H1 (cell line): ENCODE measurements at places on chromosomes 2 and 18.
A peak's percentile ranks its signal among the peaks of the same experiment; 100 is the strongest.

GRCh38 chr18:41021089-41021488 lies 933.9 kb upstream of the PIK3C3 start:
- no peak overlapping the region for H3K4me3 ChIP-seq
- H3K4me1 ChIP-seq, result peaks cover 7% of the 10 kb centered on the region; the same call in 1 of the 2 replicates
- no peaks in the 10 kb centered on the region for H3K36me3 ChIP-seq

DNA sequence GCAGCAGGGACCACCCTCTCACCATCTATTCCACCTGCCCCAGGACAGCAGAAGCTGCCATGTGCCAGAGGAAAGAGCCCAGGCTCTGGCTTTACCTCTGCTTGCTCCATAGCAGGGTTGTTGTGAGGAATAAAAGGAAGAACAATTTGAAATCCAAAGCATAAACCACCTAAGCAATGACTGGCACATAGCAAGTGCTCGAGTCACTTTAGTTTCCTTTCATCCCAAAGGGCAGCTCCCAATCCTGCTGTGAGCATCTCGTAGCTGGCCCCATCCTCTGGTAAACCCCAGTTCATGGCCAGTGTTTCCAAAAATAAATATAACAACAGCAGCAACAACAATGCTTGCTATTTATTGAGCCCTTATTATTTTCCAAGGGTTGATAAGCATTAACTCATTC lies 923.5 kb downstream of the EPHA4 start:
- H3K27ac ChIP-seq, result no peak overlapping the region
- no peaks in the 10 kb centered on the region for H3K27me3 ChIP-seq
- H3K4me1 ChIP-seq, result no peaks in the 10 kb centered on the region
- DNase-seq, result no peak

DNA sequence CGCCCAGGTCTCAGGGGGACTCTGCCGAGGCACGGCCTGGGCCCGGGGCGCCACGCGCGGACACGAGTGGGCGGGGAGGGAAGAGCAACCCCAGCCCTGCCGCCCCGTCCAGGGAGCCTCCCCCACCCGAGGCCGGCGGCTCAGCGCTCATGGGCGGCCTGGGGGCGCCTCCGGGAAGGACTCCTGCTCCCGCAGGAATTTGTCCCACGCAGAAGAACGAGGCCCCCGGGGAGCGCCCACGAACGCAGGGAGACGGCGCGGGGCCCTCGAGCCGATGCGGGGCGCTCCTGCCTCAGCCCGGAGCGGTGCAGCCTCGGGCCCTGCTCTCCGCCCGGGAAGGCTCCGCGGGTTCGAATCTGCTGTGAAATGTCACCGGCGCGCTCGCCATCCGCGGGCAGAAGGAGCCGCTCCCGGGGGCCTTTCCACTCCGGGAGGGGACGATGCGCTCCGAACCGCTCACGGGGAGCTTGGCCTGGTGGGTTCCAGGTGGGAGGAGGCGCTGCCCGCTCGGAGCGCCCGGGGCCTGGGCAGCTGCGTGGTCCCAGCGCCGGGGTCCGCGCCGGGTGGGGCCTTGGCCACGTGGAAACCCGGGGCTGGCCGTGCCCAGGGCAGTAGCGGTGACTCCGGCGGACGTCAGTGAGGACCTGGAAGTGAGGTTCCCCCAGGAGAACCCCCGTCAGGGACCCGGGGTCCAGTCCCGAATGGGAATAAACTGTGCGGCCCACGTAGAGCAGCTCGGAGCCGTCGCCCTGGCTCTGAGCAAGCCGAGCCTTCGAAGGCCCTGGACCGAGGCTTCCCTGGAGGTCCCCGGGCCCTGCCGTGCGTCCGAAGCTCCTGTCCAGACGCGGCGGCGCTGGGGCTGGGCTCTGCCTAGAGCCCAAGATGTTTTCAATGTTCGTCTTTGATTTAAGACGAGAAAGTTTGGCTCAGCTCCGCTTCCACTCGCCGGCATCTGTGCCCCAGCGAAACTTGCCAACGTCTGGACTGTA lies 41.4 kb upstream of the CTDP1 start:
- H3K4me1 ChIP-seq, result no peaks in the 10 kb centered on the region
- H3K27ac ChIP-seq, result no peak overlapping the region
- H3K4me3 ChIP-seq, result peak overlapping the region; percentile 65
- H3K27me3 ChIP-seq, result peaks cover 22% of the 10 kb centered on the region
- peak; percentile 61 for DNase-seq
- no peaks in the 10 kb centered on the region for H3K36me3 ChIP-seq

DNA sequence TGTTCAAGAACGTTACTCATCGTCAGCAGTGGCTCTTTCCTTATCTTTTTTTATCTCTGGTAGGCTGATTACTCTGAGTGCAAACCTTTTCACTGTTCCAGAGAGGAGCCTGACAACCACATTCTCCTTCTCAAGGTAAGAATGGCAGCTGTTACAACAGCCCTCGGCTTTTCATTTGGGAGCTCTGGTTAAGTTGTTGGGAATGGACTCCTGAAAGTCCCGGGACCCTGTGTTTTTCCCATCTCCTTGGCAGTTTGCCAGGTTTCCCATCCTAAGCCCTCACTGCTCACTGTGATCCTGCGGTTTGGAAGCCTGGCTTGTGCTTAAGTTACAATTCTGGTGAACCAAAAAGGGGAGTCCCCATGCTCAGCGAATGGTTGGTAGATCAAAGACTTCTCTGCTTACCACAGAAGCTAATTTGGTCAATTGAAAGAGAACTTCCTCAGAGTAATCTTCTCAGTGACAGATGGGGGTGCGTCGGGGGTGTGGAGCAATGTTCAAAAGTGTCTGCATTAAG lies 122.3 kb downstream of the LYPD6B start:
- H3K27ac ChIP-seq, result no peak overlapping the region
- no peaks in the 10 kb centered on the region for H3K27me3 ChIP-seq
- no peaks in the 10 kb centered on the region for H3K36me3 ChIP-seq
- no peak for DNase-seq
- H3K4me1 ChIP-seq, result no peaks in the 10 kb centered on the region

DNA sequence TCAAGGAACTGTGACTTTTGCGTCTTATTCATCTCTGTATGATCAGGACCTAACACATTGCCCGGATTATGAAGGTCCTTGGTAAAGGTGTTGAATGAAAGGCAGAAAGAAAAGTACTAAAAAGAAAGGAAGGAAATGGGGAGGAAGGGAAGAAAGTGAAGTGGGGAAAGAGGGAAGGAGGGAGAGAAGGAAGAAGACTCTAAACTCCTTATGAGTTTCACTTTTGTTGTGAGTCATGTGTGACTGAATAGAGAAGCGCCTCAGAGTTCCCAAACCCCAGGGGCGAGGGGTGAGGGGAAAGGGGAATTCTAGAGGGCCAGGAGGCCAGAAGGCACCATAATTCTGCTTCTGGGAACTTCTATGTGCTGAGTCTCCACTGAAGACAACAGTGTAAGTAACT lies 30.9 kb upstream of the OSBPL6 start:
- no peak overlapping the region for H3K4me3 ChIP-seq
- no peaks in the 10 kb centered on the region for H3K4me1 ChIP-seq
- no peaks in the 10 kb centered on the region for H3K36me3 ChIP-seq
- no peak for DNase-seq
- no peak overlapping the region for H3K27ac ChIP-seq

GRCh38 chr18:13427354-13427753 lies 208.8 kb downstream of the LDLRAD4 start:
- H3K4me3 ChIP-seq, result no peak overlapping the region
- H3K27ac ChIP-seq, result no peak overlapping the region
- no peak for DNase-seq

DNA sequence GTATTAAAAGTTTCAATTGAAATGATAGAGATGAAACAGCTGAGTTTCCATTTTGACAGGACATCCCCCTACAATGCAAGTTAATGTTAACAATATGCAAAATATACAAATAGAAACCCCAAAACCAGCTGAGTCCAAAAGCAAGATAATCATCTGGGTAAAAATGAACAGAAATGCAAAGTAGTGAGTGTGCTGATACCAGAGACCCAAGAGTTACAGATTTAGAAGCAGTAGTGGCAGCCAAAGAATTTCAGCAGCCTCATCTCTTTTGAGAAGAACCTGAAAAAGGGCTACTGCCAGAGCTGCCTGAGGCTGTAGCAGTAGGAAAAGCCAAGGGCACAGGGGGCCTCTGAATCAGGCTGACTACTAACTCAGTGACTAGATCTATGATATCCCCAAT lies 82.6 kb downstream of the THADA start:
- H3K4me3 ChIP-seq, result no peak overlapping the region
- no peaks in the 10 kb centered on the region for H3K27me3 ChIP-seq
- no peak for DNase-seq
- no peaks in the 10 kb centered on the region for H3K4me1 ChIP-seq
- H3K36me3 ChIP-seq, result no peaks in the 10 kb centered on the region

DNA sequence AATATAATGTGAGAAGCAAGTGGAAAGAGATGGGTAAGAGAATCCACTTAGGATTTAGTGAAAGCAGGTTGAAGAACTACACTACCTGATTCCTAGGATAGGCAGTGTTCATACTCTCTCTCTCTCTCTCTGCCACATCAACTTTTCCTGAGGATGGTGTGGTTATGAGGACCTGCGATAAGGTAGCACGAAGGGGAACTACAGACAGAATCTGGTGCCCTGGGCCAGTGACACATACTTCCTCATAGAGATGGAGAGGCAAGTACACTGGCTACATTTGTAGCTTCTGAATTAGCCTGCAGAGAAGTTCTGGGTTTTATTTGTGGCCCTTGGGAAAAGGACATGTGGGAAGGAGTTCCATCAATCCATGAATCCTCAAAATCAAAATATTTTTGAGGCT lies 44.5 kb downstream of the PTH2R start:
- no peaks in the 10 kb centered on the region for H3K36me3 ChIP-seq
- no peak for DNase-seq
- H3K27ac ChIP-seq, result no peak overlapping the region

DNA sequence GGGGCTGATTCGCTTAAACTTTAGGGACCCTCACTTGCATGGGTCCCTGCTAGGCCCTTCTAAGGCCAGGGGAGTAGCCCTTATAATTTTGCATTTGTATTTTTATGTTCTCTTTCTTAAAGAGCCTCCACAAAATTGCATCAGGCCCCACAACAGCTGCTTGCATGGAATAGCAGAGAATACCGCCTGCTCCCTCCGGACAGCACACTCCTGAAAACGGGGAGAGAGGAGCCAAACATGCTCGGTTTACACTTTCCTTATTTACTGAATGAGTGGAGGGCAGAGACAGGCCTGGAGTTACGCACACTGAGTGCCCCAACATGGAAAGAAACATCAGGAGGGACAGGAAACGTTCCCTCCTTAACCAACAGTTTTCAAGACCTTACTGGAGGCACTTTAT lies 132.2 kb downstream of the ANTXR1 start:
- no peaks in the 10 kb centered on the region for H3K36me3 ChIP-seq
- DNase-seq, result no peak
- H3K4me3 ChIP-seq, result no peak overlapping the region
- H3K27me3 ChIP-seq, result no peaks in the 10 kb centered on the region

- H3K4me3 ChIP-seq, result no peak overlapping the region
- no peaks in the 10 kb centered on the region for H3K4me1 ChIP-seq
- no peaks in the 10 kb centered on the region for H3K36me3 ChIP-seq
- no peaks in the 10 kb centered on the region for H3K27me3 ChIP-seq
Observed at GRCh38 chr2:33746208-33746800, 147.2 kb upstream of the FAM98A start.

DNA sequence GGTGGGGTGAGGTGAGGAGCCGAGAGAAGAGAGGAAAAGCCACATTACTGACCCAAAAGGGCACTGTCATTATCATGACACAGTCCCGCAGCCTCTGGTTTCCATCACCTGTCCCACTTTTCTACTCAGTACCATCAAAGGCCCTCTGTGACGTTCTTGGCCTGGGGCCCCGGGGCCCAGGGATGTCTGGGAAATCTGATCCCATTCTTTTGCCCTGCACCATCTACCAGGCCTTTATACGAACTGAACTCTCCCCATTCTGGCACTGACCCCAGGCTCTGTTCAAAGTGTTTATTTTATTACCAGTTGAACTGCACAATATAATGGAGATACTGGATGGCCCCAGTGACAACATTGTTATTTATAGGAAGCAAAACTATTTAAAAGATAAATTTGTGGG lies 89.1 kb downstream of the COL6A3 start:
- no peaks in the 10 kb centered on the region for H3K36me3 ChIP-seq
- H3K27me3 ChIP-seq, result no peaks in the 10 kb centered on the region
- DNase-seq, result no peak
- no peak overlapping the region for H3K27ac ChIP-seq
- H3K4me1 ChIP-seq, result no peaks in the 10 kb centered on the region

GRCh38 chr2:60533101-60534051 lies 20.1 kb downstream of the BCL11A start:
- H3K36me3 ChIP-seq, result peaks cover 8% of the 10 kb centered on the region; the same call in 1 of the 2 replicates
- no peak overlapping the region for H3K27ac ChIP-seq
- H3K4me1 ChIP-seq, result peaks cover 28% of the 10 kb centered on the region

- H3K27me3 ChIP-seq, result no peaks in the 10 kb centered on the region
- H3K4me3 ChIP-seq, result no peak overlapping the region
- H3K4me1 ChIP-seq, result no peaks in the 10 kb centered on the region; the same call in 1 of the 2 replicates
- H3K36me3 ChIP-seq, result no peaks in the 10 kb centered on the region
Observed at GRCh38 chr2:71505086-71505769, 51.9 kb downstream of the DYSF start.

GRCh38 chr2:38433607-38433975 lies 56.5 kb upstream of the ATL2 start:
- H3K27ac ChIP-seq, result no peak overlapping the region

DNA sequence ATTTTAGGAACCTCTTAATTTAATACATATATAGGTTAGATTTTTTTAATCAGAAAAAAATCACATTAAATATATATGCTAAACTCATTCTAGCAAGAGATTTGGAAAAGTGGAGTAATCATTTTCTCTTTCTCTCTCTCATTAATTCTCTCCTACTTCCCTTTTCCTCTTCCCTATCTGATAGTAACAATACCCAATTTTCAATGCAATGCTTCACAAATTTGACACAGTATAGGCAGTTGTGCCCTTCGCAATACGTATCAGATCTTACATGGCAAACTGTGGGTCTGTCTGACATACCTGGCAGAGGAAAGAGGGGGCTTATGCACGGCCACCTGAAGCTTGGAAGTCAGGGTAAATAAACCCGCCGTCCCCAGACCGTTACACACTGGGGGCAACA lies 444.3 kb downstream of the NBAS start:
- no peak for DNase-seq
- no peaks in the 10 kb centered on the region for H3K4me1 ChIP-seq
- no peaks in the 10 kb centered on the region for H3K36me3 ChIP-seq
- H3K27ac ChIP-seq, result no peak overlapping the region
- H3K4me3 ChIP-seq, result no peak overlapping the region
- H3K27me3 ChIP-seq, result no peaks in the 10 kb centered on the region

- peaks cover 7% of the 10 kb centered on the region; the same call in 1 of the 2 replicates for H3K4me1 ChIP-seq
- H3K4me3 ChIP-seq, result peak overlapping the region; percentile 66
- H3K27ac ChIP-seq, result no peak overlapping the region
- H3K27me3 ChIP-seq, result peaks cover 8% of the 10 kb centered on the region
- H3K36me3 ChIP-seq, result no peaks in the 10 kb centered on the region
Observed at GRCh38 chr18:57353137-57353939, 981 bp downstream of the ST8SIA3 start.

GRCh38 chr18:63981719-63982118 lies 11.8 kb downstream of the SERPINB8 start:
- no peaks in the 10 kb centered on the region for H3K4me1 ChIP-seq
- H3K27me3 ChIP-seq, result peaks cover 12% of the 10 kb centered on the region
- no peak overlapping the region for H3K27ac ChIP-seq
- no peak overlapping the region for H3K4me3 ChIP-seq
- DNase-seq, result no peak

DNA sequence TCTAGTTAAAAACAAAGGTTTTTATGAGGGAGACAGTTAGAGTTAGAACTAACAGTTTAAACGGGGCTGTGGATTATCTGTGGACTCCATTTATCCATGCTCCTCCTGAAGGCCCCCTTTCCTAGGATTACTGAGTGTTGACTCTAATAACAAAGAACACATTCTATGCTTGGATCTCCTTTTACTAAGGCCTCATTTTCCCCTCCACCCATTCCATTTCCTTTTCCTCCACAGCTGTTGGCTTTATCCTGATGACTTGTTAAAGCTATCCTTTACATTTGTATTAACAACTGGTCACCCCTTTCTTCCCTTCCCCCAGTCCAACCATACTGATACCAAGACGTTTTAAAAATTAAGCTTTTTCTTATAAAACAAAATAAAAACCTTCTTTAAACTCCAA lies 220.6 kb downstream of the SRBD1 start:
- H3K27ac ChIP-seq, result no peak overlapping the region
- peaks cover 7% of the 10 kb centered on the region for H3K36me3 ChIP-seq
- no peaks in the 10 kb centered on the region for H3K27me3 ChIP-seq
- H3K4me3 ChIP-seq, result no peak overlapping the region
